ENCODE measurements at places on chromosomes 7 and 10.
A peak's percentile ranks its signal among the peaks of the same experiment; 100 is the strongest.

- DNase-seq: no peak
Measured at GRCh38 chr7:30915005-30915601, 3.5 kb downstream of the AQP1 start.

DNA sequence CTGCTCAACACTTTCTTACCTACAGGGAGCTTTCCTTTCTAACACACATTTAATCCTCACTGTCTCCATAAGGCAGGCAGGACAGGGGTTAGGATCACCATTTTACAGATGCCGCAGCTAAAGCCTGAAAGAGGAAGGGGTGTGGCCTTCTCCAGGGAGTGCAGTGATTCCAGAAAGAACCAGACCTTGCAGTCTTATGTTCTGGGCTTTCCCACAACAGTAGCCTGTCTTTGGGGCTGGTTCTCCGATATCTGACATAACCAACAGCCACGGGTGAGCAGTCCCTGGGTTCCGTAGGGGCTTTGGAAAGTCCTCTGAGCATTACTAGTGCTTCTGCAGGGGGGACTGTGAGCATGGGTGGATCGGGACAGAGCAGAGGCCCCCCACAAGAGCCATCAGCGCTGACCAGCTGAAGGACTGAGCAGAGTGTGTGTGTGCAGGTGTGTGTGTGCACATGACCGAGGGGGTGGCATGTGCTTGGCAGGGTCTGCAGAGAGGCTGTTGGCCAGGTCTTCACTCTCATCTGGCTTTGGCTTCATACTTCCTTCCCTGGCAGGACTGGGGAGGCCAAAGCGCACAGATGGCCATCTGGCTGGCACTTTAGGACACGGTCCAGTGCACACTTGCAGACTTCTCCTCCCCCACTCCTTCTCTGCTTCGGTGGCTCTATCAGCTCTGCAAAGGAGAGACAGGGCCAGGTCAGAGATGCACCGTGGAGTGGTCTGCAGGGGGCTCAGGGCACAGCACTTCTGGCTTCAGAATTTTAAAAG is 400.3 kb downstream of the RPS24 start:
- no peak for DNase-seq

GRCh38 chr7:29858191-29858951 is 52.1 kb downstream of the WIPF3 start:
- no peak for DNase-seq

GRCh38 chr10:13592306-13592705 is 5.5 kb downstream of the PRPF18 start:
- no peak for DNase-seq

GRCh38 chr10:121296881-121297585 is 301.2 kb downstream of the FGFR2 start:
- no peak for DNase-seq

- DNase-seq: no peak
Measured at GRCh38 chr10:95963991-95964389, 56.2 kb downstream of the CC2D2B start.

DNA sequence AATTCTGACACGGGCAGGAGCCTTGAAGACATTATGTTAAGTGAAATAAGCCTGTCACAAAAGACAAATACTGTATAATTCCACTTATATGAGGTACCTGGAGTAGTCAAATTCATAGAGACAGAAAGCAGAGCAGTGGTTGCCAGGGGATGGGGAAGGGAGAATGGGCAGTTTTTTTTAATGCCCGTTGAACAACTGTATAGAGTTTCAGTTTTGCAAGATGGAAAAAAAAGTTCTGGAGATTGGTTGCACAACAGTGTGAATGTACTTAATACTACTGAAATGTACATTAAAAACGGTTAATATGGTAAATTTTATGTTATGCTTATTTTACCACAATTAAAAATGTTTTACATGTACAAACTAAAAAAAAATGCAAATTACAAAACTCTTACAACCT is 63.6 kb upstream of the EFCAB10 start:
- DNase-seq: no peak

DNA sequence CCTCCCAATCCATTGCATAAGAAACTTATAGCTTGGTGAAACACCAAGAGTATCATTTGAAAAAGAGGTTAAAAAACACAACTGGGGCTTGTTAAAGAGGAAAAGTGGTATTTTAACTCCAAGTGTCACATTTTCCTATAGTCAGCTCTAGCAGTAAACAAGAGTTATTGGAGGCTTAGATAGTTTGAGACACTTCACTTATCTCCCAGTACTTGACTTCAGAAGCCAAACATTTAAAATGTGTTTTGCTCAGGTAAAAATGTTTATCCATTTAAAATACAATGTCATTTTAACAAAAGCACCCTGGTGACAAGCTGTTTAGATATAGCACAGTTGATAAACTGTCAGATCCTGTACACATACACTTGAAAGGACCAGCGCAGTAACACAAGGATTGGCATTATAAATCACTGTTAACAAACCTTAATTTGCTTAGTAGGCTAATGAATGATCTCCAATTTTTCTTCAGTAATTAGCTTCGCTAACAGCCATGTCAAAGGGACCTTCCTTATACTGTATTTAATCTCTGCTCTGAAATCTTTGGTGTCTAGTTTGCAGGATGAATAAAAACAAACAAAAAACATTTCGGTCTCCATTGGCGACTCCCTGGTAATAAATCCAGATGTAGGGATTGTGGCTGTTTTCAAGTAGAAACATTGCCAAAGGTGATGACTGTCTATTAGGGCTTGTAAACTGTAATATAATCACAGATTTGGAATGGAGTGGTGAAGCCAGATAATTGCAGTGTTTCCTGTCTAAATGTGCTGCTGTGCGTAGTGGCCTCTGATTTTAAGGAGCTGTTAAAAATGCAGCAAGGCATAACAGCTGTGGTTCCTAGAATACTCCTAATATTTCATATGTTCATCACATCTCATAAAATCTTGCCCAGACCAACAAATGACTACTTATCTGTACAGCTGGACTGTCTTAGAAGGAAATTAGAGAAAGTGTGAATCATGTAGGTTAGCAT is 545.1 kb downstream of the AUTS2 start:
- no peak for DNase-seq

- no peak for DNase-seq
Measured at GRCh38 chr10:44498222-44498621, 113.3 kb upstream of the CXCL12 start.

DNA sequence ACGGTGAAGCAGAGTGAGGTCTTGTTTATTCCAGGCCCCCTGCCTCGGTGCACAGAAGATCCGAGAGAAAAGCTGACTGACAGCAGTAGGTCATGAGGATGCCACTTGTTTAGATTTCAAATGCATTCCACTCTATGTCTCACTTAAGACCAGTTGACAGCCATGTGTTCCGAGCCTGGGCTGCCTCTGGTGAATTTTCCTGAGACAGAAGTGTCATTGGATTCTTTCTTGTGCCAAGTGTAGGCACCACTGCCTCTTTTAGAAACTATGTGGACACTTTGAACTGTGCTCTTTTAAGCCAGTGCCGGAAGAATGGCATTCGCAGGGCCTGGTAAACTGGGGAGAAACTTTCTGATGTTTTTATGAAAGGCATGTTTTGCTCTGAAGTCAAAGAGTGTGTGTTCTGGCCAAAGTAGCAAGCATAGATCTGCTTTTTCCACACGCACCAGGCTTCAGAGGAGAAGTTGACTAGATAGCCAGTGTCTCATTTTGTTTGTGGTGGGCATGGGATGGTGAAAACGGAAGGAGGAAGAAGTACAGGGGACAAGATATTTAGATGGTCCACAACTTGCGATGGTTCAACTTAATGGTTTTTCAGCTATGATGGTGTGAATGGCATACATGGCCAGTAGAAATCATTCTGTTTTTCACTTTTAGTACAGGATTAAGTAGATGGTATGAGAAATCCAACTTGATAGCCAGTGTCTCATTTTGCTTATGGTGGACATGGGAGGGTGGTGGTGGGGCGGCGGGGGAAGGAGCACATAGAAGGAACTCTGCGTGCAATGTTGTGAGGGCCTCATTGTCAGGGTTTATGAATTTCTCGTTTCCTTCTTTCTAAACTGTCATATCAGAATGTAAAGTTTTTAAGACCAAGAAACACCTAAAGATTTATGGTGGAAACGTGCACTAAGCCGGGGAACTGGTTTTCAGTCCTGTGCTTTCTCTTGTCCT is 41.5 kb downstream of the CYP17A1 start:
- no peak for DNase-seq

GRCh38 chr7:42843205-42843800 is 68.6 kb downstream of the C7orf25 start:
- no peak for DNase-seq

- DNase-seq: no peak
Measured at GRCh38 chr10:102758240-102758932, 14.6 kb downstream of the WBP1L start.

DNA sequence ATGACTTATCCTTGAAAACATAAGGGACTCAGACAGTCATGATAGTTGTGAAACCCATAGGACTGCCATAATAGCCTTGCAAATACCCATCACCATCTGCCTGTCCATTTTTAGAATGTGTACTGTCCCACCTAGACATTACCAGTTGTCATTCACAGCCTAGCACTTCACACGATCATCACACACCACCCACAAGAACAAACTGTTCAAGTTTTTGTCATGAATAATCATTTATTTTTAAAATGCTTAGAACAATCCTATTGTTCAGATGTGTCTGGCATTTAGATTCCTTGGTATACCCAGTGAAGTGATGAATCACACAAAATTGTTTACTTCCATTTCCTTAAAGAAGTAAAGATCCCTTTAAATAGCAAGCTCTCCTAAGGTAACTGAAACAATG is 46.6 kb downstream of the CCDC3 start:
- DNase-seq: no peak

GRCh38 chr10:28841625-28842024 is 164.3 kb downstream of the BAMBI start:
- DNase-seq: peak; percentile 16

GRCh38 chr7:91832493-91833045 is 47.9 kb downstream of the MTERF1 start:
- no peak for DNase-seq

DNA sequence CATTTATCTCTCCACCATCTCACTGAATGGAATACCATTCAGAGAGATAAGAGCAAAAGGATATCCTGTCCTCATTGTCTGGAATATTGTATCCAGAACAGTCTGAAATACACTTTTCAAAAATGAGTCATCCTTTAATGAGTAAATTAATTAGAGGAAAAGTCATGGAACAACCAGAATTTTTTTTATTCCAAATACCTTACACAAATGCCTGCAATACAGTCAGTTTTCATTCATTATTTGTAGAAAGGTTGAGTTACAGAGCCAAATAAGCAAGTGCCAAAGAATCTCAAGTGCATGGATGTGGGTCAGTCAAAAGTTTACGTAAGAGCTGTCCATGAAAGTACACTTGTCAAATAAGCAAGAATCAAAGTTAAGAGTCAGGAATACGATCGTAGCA is 482.6 kb downstream of the IPMK start:
- no peak for DNase-seq

- DNase-seq: no peak
Measured at GRCh38 chr10:133180965-133181639, 21.1 kb downstream of the KNDC1 start.

GRCh38 chr7:651032-651728 is 75.3 kb upstream of the DNAAF5 start:
- no peak for DNase-seq

DNA sequence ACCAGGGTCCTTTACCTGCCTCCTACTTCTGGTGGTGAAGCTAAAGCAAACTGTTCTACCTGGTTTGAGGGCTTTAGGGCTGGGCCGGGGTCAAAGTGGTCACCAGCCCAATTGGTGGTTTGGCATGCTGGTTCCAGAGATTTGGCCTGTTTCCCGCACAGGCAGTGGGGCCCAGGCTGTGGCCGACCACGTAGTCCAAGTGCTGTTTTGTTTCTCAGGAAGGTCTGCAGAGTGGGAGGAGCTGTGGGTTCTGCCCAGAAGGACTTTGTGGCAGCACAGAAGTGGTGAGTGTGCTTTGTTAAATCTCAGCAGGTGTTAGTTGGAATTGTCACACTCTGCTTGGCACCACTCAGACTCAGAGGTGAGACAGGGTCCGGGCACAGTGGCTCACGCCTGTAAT is 85.8 kb downstream of the MKX start:
- DNase-seq: no peak

- DNase-seq: peak; percentile 88
Measured at GRCh38 chr7:36659172-36659516, 65.2 kb downstream of the AOAH start.

- DNase-seq: no peak
Measured at GRCh38 chr10:44240584-44241205, 144.2 kb downstream of the CXCL12 start.

Measured in MCF 10A (cell line).